ENCODE measurements at places on chromosomes 6 and 20. TPM values are rescaled to one million over a fixed set of nuclear protein-coding genes. Genes with fewer than 3 reads are reported as not detected.

LSM14B gene
- total RNA-seq: 35.1 TPM

DDO gene
- total RNA-seq: not detected

GRCh38 chr6:3351829-3352524 is 93.2 kb downstream of the PSMG4 start:
- no peak for DNase-seq
- no peaks in the 10 kb centered on the region for H3K27me3 ChIP-seq
- peaks cover 17% of the 10 kb centered on the region for H3K36me3 ChIP-seq
- no peaks in the 10 kb centered on the region for H3K4me1 ChIP-seq
- H3K4me3 ChIP-seq: no peak overlapping the region

- no peak for DNase-seq
- no peaks in the 10 kb centered on the region for H3K4me1 ChIP-seq
- H3K27me3 ChIP-seq: no peaks in the 10 kb centered on the region
- H3K27ac ChIP-seq: no peak overlapping the region
Observed at GRCh38 chr20:32294071-32294470, 16.6 kb downstream of the KIF3B start.

DNA sequence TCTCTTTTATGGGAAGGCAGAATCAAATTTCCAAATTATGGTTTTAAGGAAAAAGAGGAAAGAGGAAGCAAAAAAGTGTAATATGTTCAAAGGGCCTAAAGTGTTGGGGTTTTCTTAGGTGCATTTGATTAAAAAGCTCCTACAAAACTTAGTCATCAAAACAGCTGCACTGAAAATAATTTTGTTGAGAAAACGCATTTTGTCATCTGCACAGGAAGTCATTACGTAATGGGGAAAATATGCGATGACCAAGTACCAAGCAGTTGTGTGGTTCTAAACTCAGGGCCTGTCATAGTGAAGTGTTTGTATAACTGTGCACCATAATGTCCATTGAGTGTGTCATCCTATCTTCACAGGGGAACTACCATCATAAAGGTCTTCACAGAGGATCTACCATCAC is 15.6 kb downstream of the HAO1 start:
- no peaks in the 10 kb centered on the region for H3K36me3 ChIP-seq
- no peaks in the 10 kb centered on the region for H3K27me3 ChIP-seq
- DNase-seq: peak; percentile 67
- H3K4me3 ChIP-seq: no peak overlapping the region

DNA sequence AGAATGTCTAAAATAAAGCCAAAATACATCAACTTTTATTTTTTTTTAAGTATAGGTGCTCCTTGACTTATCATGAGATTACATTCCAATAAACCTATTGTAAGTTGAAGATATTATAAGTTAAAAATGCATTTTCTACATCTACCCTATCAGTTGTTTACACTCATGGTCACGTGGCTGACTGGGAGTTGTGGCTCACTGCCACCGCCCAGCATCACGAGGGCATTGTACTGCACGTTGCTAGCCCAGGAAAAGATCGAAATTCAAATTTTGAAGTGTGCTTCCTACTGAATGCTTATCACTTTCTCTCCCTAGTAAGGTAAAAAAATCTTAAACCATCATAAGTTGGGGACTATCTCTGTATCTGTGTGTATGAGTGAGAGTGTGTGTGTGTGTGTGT is 126.6 kb upstream of the RIN2 start:
- H3K4me1 ChIP-seq: no peaks in the 10 kb centered on the region
- H3K27me3 ChIP-seq: peaks cover 20% of the 10 kb centered on the region

CSNK2A1 gene
- total RNA-seq: 271 TPM

DNA sequence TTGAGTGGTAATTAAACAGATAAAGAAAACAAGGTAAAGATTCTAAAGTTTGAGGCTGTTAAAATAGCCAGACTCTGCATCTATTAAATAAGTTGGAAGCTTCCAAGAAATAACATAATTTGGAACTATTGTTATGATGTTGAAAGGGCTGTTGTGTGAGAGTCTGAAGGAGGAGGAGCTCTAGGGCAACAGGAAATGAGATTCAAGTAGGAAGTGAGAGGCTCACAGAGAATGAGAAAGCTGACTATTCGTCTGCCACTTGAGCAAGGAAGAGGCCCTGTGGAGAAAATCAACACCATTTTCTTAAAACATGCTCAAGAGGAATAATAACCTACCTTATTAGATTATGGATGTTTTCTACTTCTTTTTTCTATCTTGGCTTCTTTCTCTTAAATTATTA is 185.2 kb downstream of the SLC24A3 start:
- H3K36me3 ChIP-seq: no peaks in the 10 kb centered on the region
- no peak overlapping the region for H3K27ac ChIP-seq
- no peaks in the 10 kb centered on the region for H3K27me3 ChIP-seq
- no peak overlapping the region for H3K4me3 ChIP-seq

- no peaks in the 10 kb centered on the region for H3K36me3 ChIP-seq
- peaks cover 60% of the 10 kb centered on the region for H3K27me3 ChIP-seq
- no peak overlapping the region for H3K27ac ChIP-seq
- DNase-seq: peak; percentile 62
Observed at GRCh38 chr20:1005452-1006027, 3.4 kb upstream of the RSPO4 start.

GRCh38 chr6:131377112-131377705 is 195.8 kb upstream of the ARG1 start:
- no peak overlapping the region for H3K27ac ChIP-seq
- DNase-seq: no peak
- no peaks in the 10 kb centered on the region for H3K27me3 ChIP-seq
- no peaks in the 10 kb centered on the region for H3K36me3 ChIP-seq

DNA sequence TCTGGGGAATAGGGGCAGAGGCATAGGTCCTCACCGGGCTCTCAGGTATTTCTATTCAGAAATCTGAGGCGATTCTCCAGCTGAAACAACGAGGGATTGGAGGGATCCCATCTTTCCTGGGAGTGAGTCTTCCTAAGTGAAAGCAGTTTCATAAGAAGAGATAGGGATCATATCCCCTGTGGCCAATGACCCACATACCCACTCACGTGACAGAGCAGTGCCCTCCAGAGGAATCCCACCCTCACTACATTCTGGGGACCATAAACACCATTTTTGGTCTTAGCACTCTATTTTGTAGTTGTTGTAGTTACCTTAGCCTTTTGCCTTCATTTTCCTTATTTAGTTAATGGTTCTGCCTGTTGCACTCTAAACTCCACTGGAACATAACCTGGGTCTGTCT is 121.1 kb downstream of the GPR63 start:
- no peak overlapping the region for H3K27ac ChIP-seq
- no peaks in the 10 kb centered on the region for H3K36me3 ChIP-seq
- no peaks in the 10 kb centered on the region for H3K4me1 ChIP-seq

UNC5CL gene
- 0.19 TPM for total RNA-seq

FAM209B gene
- not detected for total RNA-seq

- H3K4me1 ChIP-seq: peaks cover 21% of the 10 kb centered on the region
- DNase-seq: peak; percentile 70
- no peak overlapping the region for H3K27ac ChIP-seq
- no peak overlapping the region for H3K4me3 ChIP-seq
Observed at GRCh38 chr20:38222231-38222922, 38.2 kb downstream of the KIAA1755 start.

DNA sequence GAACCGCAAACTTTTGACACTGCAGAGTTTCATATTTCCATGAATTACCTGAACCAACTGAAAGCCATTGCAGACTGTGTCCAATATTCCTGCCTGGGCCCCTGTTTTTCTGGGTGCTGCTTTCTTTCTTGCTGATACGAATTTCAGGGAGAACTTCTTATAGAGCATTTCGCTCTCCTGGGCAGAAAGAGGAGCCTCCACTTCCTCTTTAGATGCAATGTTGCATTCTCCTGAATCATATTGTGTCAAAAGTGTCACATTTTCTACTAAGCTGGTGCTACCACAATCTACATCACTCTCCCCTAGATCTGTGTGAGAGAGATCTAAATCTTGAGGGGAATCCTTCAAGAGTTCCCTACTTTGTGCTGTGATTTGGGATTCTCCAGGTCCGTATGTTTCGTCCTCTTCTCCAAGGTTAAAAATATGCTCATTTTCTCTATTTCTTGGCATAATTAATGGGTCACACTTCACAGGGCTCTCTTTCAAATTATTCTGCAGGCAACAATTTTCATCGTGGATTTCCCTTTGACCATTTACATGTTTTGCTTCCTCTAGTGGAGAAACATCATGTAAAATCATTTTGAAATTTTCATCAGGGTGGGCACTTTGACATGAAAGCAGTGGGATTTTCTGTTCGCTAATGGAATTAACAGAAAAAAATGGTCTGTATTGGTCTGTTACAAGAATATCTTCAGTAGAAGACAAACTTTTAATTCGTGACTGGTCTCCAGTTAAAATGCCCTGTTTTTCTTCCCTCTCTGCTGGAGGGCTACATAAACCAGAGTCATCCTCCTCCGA is 102.3 kb downstream of the DST start:
- peaks cover 45% of the 10 kb centered on the region for H3K36me3 ChIP-seq
- peaks cover 12% of the 10 kb centered on the region for H3K4me1 ChIP-seq

LHFPL5 gene
- not detected for total RNA-seq

GRCh38 chr6:34990971-34991560 is 102.0 kb downstream of the ANKS1A start:
- no peak overlapping the region for H3K27ac ChIP-seq
- DNase-seq: no peak
- H3K4me3 ChIP-seq: no peak overlapping the region
- peaks cover 49% of the 10 kb centered on the region for H3K36me3 ChIP-seq

DNA sequence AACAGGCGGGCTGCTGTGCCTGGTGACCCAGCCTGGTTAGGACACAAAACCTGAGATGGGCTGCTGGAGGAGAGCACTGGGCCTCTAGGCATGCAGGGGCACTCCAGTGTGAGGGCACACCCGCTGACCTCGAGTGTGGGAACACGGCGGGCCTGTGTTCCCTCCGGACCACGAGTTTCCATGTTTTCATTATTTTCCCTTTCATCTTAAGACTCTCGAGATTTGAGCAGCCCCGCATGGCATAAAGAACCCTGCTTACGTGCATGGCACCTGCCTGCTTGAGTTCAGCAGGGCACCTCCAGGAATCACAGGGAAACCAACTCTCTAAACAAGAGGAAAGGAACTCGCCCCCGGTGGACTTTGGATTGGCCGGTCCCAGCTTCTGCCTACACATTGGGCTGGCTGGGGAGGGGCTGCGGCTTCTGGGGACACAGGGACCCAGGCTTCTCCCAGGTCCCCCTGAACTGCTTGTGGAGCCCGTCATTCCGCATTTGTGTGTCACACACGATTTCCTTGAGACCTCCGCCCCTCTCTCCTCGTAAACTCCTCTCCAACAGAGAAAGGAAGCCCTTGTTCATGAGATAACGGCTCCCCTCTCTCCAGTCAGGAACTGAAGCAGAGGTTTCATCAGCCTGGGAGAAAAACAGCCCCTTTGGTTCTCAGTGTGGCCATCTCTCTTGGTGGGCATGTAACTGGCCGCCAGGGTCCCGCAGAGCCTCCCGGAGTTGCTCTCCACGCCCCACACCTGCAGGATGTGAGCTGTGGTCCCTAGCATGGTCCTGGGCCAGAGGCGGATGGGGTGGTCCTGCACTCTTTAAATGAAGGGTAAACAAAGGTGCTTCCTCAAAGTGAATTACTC is 181.8 kb downstream of the TTLL2 start:
- H3K27me3 ChIP-seq: peaks cover 33% of the 10 kb centered on the region
- no peak for DNase-seq
- no peak overlapping the region for H3K27ac ChIP-seq
- no peaks in the 10 kb centered on the region for H3K36me3 ChIP-seq

SLC35D3 gene
- total RNA-seq: not detected

DNA sequence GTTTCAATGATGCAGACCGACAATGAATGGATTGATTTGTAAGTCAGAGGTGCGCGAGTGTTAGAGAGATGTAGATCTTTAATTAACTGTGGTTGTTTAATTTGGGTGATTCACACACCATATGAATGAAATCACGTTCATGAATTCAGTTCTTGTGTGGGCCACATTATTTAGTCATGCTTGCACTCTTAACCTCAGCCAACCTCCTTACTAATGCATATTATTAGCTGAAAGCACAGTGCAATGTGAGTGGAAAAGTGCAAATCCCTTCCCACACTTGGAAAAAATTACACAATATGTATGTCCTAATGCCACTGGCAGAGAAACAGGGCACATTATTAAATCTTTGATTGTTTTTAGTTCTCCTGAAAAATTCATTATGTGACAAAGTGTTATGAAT is 512.5 kb downstream of the BCKDHB start:
- H3K36me3 ChIP-seq: no peaks in the 10 kb centered on the region
- no peak for DNase-seq
- no peak overlapping the region for H3K4me3 ChIP-seq
- H3K27me3 ChIP-seq: no peaks in the 10 kb centered on the region

HLA-DQB1 gene
- not detected for total RNA-seq

GRCh38 chr6:96809119-96809518 is 28.2 kb downstream of the GPR63 start:
- peaks cover 15% of the 10 kb centered on the region for H3K27me3 ChIP-seq
- no peak for DNase-seq
- no peak overlapping the region for H3K27ac ChIP-seq
- no peak overlapping the region for H3K4me3 ChIP-seq
- H3K36me3 ChIP-seq: no peaks in the 10 kb centered on the region

GTSF1L gene
- total RNA-seq: not detected

- H3K27ac ChIP-seq: peak overlapping the region; percentile 98
- H3K36me3 ChIP-seq: peaks cover 4% of the 10 kb centered on the region
- no peaks in the 10 kb centered on the region for H3K27me3 ChIP-seq
- DNase-seq: peak; percentile 96
- H3K4me1 ChIP-seq: peaks cover 30% of the 10 kb centered on the region
Observed at GRCh38 chr6:46637145-46637544, 15.5 kb downstream of the CYP39A1 start.

DNA sequence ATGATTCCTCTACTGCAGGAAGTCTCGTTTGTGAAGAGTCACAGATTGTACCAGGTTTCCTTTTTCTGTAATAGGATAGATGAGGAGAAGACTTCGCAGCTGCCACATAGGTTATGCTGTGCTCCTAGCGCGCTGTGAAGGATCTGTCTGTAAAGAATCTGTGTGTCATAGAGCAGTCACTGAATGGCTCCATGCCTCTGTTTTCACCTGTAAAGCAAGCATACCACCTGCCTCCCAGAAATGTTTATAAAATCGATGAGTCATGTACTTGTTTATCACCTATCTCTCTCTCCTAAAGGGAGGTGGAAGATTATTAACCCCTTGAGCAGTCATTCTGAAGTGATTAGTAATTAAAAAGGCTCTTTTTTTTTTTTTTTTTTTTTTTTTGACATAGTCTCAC is 86.6 kb downstream of the TFAP2B start:
- H3K27me3 ChIP-seq: no peaks in the 10 kb centered on the region
- peak; percentile 39 for DNase-seq
- H3K4me3 ChIP-seq: no peak overlapping the region
- H3K27ac ChIP-seq: no peak overlapping the region
- no peaks in the 10 kb centered on the region for H3K36me3 ChIP-seq
- H3K4me1 ChIP-seq: no peaks in the 10 kb centered on the region

DNA sequence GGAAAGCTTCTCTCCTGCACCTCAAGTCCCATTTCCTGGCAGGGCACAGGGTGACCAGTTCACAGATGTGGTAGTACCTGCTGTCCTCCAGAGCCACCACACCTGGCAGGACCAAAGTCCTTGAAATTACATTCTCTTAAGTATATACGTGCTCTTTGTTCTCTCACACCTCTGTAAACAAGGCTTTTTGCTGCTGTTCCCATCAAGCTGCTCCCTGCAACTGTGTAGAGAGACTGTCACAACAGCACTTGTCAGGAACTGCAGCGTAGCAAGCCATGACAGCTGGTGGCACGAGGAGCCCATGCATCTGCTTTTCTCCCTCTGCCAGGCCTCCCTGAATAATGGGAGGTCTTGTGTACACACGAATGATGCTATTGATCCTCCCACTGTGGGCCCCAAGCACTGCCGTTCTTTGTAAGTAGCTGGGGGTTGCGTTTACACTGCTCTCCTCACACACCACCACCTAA is 431.8 kb downstream of the CD83 start:
- no peaks in the 10 kb centered on the region for H3K27me3 ChIP-seq
- no peak overlapping the region for H3K4me3 ChIP-seq
- H3K4me1 ChIP-seq: no peaks in the 10 kb centered on the region

ZSCAN23 gene
- 4.7 TPM for total RNA-seq

FAM83D gene
- 18.4 TPM for total RNA-seq

ENPP1 gene
- total RNA-seq: 2.8 TPM

EYA4 gene
- total RNA-seq: not detected

Data from MCF 10A (cell line).